ENCODE measurements at places on chromosomes 2 and 18.
A peak's percentile ranks its signal among the peaks of the same experiment; 100 is the strongest.

DNA sequence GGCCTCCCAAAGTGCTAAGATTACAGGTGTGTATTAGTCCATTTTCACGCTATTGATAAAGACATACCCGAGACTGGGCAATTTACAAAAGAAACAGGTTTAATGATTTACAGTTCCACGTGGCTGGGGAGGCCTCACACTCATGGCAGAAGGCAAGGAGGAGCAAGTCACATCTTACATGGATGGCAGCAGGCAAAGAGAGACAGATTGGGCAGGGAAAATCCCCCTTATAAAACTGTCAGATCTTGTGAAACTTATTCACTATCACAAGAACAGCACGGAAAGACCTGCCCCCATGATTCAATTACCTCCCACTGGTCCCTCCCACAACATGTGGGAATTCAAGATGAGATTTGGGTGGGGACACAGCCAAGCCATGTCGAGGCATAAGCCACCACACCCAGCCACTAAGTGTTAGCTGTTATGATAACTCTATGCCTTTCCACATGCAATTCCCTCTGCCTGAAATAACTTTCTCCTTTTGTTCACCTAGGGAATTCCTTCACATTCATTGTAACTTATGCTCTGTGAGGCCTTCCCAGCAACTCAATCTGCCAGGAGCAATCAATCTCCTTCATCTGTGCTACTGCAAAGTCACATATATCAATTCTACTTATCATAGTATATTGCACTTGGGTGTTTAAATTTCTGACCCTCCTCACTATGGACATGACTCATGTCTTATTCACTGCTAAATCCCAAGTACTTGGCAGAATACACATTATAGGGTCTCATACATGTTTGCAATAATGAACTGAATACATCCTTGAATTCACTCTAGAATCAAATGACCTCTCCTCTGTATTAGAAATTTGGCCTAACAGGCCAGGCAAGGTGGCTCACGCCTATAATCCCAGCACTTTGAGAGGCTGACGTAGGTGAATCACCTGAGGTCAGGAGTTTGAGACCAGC lies 7.4 kb downstream of the MCEE start:
- peak; percentile 24 for DNase-seq

DNA sequence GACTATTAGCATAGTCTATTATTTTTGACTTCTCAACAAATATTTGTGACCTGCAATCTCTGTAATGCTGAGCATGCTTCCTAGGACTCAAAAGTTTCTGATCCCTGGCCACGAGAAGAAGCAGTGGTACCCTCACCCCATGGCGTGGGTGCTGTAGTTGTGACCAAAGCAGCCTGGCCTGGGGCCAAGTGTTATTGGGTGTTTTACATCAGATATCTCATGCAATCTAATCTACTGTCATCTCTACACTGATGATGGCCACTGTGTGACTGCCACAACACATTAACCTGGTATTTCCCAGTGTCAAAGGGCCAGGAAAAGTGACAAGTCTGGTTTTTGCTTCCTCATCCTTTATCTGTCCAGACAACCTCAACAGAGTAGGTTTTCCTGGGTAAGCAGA lies 80.8 kb upstream of the WIPF1 start:
- no peak for DNase-seq

- no peak for DNase-seq
Measured at GRCh38 chr18:12811191-12811950, 72.7 kb downstream of the PTPN2 start.

DNA sequence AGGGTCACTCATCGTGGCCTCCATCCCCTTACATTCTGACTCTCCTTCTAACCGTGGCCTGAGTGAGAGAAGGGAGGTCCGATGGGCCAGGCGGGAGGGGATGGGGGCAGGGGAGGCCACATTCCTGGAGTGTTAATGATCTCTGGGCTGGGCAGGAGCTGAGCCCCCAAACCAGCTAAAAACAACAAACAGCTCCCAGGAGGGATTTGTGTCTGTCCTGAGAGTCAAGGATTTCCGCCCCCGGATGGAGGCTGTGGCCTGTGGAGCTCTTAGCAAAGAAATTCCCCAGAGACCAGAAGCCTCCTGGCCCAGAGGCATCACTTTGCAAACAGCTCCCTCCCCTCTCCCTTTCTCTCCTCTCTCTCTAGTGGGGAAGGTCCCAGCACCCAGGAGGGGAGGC lies 23.5 kb downstream of the EMX1 start:
- DNase-seq, result peak; percentile 76

- no peak for DNase-seq
Measured at GRCh38 chr2:195413422-195413821, 243.6 kb upstream of the SLC39A10 start.

DNA sequence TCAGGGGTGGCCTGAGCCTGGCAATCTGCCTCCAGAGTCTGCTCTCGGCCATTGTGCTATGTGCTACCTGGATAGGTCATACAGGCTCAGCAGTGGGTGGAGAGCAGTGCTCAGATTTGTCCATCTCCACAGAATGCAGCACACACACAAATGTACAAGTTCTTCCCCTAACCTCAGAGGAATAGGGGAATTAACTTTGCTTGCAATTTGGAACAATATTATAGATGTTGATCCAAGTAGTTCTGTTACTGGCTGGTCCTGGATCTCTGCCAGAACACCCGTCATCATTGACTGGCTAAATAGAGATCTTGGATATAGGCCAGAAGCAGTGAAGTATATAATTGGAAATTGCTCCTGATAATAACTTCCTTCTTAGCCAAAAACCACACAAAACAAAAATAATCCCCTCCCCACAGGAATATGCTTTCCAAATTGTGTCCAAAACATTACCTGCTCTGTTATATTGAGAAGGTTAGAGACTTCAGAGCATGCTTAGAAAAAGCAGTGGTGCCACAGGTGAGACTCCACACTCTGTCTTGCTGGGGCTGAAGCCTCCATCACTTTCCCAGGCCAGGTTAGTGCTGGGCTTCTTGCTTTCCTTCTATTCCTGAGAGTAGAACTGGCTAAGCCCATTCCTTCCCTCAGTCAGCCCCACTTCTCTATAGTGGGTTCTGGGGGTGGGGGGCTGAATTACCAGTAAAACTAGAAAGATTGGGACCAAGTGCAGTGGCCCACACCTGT lies 38.8 kb downstream of the NCAPH start:
- peak; percentile 28 for DNase-seq

DNA sequence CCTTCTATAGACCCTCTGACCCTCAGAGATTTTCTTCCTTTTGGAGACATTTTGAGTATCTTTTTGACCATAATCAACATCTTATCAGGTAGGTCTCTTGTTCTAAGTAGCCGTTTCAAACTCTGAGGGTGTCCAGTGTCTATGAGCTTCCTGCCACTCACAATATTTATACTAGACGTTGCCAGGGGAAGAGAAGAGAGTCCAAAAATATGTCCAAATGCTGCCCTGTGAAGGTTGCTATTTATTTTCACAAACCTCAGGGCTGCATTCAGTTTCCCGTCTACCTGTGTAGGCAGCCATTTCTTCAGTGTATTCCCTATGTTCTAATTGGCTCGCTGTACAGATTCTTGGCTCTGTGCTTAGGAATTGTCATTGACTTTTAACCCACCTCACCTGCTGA lies 986 bp upstream of the DSG1 start:
- no peak for DNase-seq

- DNase-seq, result no peak
Measured at GRCh38 chr2:145324748-145325147, 804.8 kb upstream of the ZEB2 start.

- DNase-seq, result no peak
Measured at GRCh38 chr2:182914852-182915251, 48.4 kb upstream of the FRZB start.

GRCh38 chr2:68915393-68915792 lies 37.3 kb downstream of the GKN2 start:
- no peak for DNase-seq

- DNase-seq, result no peak
Measured at GRCh38 chr18:3061581-3062312, 48.8 kb upstream of the LPIN2 start.

DNA sequence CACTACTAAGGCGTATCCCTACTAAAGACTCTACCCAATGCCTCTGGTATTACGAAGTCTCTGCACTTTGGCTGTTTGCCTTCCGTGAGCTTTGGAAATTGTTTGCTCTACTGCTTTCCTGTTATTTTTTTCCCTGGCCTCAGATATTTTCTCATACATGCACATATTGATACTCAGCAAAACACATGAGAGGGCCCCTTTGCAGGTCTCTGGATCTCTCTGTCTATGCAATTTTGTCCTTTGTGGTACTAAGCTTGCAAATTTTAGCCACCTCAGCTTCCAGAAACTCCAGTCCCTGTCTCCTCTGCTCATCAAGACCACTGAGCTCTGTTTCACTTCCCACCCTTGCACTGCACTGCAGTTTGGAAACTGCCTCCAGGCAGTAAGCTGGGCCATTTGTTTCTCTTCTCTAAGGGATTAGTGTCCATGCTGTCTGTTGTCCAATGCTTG lies 46.6 kb downstream of the TAF1B start:
- no peak for DNase-seq

GRCh38 chr2:12124790-12125189 lies 378.4 kb downstream of the LPIN1 start:
- DNase-seq, result no peak

- no peak for DNase-seq
Measured at GRCh38 chr2:103169861-103170260, 408.0 kb downstream of the TMEM182 start.

DNA sequence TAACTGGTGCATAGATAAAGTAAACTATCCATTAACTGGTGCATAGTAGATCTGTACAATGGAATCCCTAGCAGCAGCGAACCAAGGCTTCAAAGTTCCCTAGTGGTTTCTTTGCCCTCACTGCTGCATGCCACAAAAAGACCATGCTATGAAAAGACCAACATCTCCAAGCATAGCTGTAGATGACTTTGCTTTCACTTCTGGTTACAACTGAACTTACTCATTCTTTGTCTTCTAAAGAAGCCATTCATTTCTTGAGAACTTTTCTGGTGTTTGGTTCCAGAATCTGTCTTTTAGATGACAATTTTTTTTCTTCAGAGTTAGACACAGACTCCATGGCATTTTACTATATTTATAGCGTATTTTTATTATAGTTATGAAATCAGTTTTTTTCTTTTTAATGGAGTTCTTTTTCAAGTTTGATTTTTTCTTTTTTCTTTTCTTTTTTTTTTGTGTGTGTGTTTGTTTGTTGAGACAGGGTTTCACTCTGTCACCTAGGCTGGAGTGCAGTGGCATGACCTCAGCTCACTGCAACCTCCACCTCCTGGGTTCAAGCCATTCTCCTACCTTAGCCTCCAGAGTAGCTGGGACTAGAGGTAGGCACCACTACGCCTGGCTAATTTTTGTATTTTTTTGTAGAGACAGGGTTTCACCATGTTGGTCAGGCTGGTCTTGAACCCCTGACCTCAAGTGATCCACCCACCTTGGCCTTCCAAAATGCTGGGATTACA lies 63.6 kb downstream of the SLC35F5 start:
- DNase-seq, result no peak

GRCh38 chr2:126894082-126894481 lies 4.6 kb upstream of the TEX51 start:
- DNase-seq, result no peak

- no peak for DNase-seq
Measured at GRCh38 chr2:105062158-105062557, 24.3 kb downstream of the MRPS9 start.

DNA sequence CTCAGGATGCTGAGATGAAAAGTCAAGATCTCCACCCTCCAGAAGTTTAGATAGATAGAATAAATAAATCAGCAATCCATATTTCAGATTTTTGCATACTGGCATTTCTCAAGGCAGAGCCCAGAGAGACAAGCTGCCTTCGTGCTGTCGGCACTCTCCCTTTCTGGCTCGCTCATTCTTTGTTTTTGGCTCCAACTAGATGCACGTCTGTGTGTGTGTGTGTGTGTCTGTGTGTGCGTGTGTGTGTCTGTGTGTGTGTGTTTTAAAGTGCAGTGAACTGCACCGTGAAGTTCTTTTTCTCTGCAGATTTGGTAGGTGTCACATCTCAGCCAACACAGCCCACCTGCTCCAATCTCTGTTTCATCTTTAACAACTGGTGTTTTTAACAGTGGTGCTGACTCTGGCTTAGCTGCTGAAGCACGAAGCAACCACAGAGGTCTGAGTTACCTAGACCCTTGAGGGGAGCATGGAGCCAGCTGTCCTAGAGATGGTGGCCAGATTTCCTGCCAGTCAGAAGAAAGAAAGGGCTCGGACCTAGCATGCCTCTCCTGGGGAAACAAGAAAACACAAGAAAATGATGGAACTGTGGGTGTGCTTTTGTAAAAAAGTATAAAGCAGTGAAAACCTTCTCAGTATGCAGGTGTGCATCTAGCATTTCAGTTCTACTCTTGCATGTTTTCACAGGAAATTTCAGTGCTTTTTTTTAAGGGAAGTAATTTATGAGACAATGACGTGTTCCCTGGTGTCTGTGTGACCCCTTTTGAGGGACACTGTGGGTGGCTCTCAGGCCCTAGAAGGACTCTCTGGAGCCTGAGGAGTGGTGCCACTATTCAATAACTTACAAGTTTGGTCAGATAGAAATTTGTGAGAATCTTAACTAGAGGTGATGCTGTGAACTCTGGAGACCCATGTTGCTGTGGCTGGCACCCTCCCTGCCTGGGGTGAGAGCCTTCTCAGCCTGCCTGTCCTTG lies 364.3 kb downstream of the RNF144A start:
- DNase-seq, result no peak

- no peak for DNase-seq
Measured at GRCh38 chr2:10253596-10254372, 48.9 kb upstream of the HPCAL1 start.

- no peak for DNase-seq
Measured at GRCh38 chr2:12897181-12897580, 180.4 kb downstream of the TRIB2 start.

- no peak for DNase-seq
Measured at GRCh38 chr2:234671231-234671630, 174.3 kb upstream of the ARL4C start.

DNA sequence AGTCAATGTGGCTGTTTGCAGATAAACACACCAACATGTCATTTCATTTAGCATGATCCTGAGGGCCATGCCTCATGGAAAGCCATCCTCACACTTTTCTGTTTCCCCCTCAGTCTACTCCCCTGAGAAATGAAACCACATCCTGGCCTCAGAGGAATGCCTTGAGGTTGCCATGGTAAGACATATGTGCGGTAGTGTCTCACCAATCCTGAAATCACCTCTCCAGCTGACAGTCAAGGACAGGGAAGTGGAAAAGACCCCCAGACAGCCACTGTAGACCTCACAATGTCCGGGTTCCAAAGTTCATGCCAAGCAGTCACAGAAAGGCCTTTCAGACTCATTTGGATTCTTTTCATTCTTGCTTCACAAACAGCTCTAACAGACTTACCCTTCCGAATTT lies 175.2 kb upstream of the PKDCC start:
- peak; percentile 92 for DNase-seq

DNA sequence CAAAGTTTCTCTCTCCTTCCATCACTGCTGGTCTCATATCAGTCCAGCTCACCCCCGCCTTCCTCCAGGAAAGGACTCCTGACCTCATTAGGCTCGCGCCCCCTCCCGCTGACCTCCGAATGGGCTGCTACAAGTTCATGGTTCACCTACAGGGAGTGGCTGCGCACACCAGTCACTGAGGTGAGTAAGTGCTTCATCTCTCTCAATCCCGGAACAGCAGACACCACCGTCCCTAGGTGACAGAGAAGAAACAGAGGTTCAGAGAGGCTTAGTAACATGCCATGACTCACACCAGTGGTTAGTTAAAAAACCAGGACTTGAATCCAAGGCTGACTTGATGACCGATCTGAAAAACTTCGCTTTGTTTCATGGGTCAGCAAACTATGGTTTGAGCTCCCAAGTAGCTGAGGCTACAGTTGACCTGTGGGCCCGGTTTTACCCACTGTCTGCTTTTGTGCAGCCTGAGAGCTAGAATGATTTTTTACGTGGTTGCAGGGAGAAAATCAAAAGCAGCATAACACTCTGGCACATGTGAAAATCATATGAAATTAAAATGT lies 42.0 kb downstream of the ZFP36L2 start:
- peak; percentile 79 for DNase-seq

- DNase-seq, result no peak
Measured at GRCh38 chr2:105150231-105150630, 91.3 kb upstream of the GPR45 start.

All from fibroblast of skin of right biceps (primary cell).